ENCODE measurements at places on chromosomes 4 and X. TPM values are rescaled to one million over a fixed set of nuclear protein-coding genes. Genes with fewer than 3 reads are reported as not detected.

The COL4A6 gene
- 0.92 TPM for total RNA-seq

The AMBN gene
- total RNA-seq = not detected

The PF4V1 gene
- not detected for total RNA-seq

The ZNF630 gene
- total RNA-seq = 1.5 TPM

The LNX1 gene
- 1.3 TPM for total RNA-seq

The SMIM14 gene
- total RNA-seq = 15.1 TPM

The AREG gene
- total RNA-seq = 0.55 TPM

The ETDA gene
- total RNA-seq = not detected

All from endothelial cell of umbilical vein (primary cell).